ENCODE measurements at places on chromosomes 2 and 18.

- no peak for DNase-seq
Measured at GRCh38 chr18:66632756-66633155, 28.9 kb upstream of the CDH19 start.

DNA sequence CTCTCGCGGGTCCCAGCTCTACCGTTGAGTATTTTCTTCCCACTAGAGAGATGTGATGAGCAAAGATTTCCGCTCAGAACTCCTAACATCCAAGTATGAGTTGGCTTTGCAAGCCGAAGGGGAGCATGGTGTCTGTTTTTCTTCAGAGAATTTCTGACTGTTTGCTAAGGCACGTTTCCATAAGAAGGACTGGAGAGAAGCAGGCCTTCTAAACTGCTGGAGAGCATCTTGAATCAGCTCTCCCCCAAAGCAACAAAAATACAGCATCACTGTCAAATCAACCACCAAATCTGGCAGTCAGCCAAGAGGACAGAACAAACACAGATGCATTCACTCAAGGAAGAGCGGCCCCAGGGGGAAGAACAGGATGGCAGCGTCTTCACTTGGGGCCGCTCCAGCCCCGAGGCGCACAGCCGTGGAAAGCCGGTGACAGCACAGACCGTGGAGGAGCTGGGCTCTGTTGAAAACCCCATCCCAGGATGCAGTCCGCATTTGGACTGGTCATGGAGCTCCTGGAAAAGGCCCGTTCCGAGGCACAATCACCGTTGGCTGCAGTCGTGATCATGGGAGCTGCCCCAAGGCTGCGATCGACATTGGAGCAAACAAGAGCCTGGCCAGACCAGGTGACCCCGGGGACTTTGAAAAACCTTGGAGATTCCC is 101.4 kb downstream of the NFATC1 start:
- DNase-seq = no peak

DNA sequence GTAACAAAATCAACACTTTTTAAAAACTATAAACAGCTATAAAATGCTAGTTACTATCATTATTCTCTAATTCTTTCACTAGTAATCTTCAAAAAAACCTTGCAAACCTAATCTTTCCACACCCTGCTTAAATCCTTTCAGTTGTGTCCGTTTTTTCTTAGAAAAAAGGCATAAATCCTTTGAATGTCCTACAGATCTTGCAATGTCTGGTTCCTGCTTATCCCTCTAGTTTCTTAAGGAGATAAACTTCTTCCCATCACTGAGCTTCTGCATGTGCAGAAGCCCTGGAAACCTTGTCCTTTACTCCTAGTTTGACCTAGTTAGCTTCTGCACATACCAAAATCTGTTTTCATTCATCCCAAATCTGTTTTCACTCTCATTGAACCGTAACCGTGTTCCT is 1.3 kb upstream of the PNO1 start:
- DNase-seq = no peak

DNA sequence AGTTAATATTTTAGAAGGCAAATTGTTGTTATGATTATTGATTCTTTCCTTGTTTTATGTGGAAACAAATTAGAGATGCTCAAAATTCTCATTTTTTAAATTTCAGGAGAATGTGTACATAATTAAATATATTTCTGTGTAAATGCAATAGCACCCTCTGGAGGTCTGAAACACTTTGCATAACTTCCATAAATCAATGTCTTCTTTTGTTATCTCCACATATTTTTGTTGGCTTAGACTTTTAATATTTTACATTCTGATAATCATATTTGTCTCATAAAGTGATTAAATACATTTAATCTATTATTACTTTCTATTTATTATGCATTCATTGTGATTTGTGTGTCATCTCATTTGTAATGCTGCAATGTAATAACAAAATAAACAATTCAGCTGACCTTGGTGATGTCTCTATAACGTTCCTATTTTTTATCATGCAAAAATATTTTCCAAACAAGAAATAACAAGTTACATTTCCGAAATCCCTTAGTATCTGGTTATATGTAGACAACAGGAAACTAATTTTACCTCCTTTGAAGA is 201.8 kb upstream of the GALNT5 start:
- DNase-seq = peak; percentile 52

GRCh38 chr2:208570066-208570465 is 163.5 kb downstream of the PTH2R start:
- no peak for DNase-seq

DNA sequence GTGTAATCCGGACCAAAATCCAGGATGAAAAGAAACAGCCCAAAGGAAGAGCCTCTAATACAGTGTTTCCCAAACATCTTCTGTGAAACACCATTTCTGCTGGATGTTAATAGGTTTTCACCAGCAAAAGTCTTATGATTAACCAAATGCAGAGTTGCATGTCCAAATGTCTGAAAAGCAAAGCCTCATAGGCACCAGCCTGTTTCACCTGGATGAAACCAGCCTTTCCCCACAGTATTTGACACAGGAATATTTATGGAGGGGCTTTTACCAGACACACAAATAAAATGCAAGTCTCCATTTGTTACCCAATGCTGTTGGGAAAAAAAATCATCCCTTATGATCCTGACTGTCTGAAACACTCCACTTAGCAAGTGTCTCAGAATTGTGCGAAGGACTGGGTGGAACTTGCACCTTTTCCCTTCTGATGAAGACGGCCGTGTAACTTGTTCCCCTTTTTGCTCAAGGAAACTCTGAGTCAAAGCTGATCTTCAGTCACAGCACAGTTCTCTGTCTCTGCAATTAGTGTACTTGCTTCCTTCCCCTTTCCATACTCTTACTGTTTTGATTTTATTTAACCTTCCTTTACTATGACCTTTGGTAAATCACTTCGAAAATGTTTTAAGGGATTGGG is 70.3 kb upstream of the IL1R2 start:
- DNase-seq = no peak

GRCh38 chr2:127185093-127185492 is 35.0 kb downstream of the CYP27C1 start:
- no peak for DNase-seq

All from myocyte (in vitro differentiated cells).